ENCODE measurements at places on chromosomes 12 and 14.

GRCh38 chr12:115295886-115296285 is 611.9 kb upstream of the TBX3 start:
- no peak for DNase-seq

DNA sequence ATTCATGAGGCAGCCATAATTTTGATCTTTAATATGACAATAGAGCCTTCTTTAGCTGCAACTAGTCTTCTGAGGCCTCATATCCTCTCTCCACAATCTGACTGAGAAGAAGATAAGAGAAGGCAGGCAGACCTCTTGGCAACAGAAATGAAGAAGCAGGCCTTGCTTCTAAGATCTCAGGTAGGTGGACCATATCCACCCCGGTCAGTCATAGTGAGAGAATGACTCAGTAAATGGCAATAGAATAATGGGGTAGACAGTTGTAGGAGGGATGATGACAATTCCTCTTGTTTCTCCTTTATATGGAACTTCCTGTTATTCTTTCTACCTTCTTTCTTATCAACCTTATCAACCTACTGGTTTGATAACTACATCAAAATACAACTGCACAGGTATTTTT is 246.7 kb upstream of the G2E3 start:
- DNase-seq = no peak

GRCh38 chr14:84937449-84937848 is 592.5 kb upstream of the FLRT2 start:
- DNase-seq = no peak

GRCh38 chr12:77813558-77813957 is 17.1 kb upstream of the NAV3 start:
- no peak for DNase-seq

- DNase-seq = no peak
Measured at GRCh38 chr14:100879782-100880181, 23.7 kb downstream of the RTL1 start.

- no peak for DNase-seq
Measured at GRCh38 chr14:33254861-33255395, 316.2 kb downstream of the NPAS3 start.

DNA sequence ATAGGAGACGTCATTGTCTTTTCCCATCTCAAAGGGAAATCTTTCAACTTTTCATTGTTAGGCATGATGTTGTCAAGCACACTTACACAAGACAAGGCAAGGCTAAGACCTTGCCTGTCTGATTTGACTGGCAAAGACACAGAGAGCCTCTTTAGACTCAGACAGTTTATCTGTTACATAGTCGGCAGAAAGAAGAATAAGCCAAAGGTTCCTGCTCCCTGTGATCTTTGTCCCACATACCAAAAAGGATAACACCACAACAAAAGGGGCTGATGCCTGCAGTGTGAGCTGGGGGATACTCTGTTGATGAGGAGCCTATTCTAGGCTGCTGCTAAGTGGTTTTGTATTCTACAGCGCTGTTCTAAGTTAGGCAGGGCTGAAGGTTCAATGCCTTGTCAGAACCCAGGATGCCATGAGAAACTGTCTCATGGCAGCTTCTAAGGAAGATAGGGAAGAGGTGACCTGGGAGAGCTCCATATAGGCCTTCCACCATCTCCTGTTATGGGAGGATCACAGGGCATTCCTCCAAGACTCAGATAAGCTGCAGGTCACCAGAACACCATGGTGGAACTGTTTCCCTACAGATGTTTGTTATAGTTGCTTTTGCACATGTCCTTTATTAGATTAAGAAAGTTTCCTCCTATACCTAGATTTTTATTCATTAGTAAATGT is 12.7 kb downstream of the ERC1 start:
- no peak for DNase-seq

GRCh38 chr14:102957222-102957621 is 34.8 kb downstream of the AMN start:
- no peak for DNase-seq

GRCh38 chr12:65963862-65964240 is 139.6 kb downstream of the HMGA2 start:
- no peak for DNase-seq

DNA sequence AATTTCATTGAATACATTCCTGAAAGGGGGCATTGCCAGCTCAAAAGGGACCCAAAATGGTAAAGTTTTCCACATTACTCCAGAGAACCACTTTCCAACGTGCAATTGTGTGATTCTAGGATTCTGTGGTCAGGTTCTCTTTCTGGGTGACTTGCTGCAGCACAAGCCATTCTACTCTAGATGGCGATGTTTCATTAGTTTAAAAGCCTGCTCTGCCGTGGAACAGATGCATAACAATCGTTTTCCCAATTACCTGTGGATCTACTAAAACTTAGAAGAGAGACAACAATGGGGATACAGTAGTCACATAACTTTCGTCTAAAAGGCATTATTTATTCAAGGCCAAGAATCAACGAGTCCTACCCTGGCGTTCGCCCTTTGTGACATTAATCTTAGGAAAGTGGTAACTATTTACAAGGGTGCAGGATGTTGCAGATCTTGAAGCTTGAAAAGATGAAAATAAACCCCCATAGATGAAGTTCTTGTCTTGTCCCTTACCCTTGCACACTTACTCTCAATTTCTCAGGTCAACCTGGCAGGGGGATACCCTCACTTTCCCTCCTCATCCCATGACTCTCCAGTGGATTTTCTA is 400.9 kb downstream of the SNAPC1 start:
- no peak for DNase-seq

GRCh38 chr14:50906326-50907065 is 34.6 kb downstream of the ABHD12B start:
- no peak for DNase-seq

DNA sequence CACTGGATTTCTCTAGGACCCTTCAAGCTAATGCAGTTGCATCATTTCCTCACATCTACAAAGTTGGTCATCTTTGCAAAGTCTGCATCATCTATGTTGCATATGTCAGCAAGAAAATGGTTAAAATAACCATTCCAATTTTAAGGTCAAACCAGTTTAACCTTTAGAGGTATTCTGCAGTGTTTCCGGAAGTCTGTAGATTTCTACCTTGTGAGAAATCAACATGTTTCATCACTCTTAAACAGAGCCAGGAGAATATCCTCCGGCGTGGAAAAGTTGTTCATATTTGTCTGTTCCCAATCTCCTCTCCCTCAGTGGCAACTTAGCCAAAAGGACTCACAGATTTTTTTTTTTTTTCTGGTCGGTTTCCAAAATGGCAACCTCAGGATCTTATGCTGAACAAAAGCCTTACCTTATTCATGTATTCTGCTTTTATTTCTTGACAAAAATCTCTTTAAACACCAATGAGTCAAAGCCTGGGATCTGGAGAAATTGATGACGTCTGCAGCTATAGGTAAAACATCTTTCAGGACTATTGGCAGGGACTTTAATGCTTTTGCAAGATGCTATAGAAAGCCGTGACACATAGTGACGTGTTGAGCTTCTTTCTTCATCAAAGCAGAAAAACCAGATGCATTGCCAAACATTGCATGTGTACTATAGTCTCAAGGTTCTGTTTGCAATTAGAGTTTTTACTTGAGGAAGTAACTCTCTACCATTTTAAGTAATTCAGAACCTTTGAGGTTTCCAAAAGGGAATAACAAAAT is 16.0 kb upstream of the CDK17 start:
- no peak for DNase-seq

DNA sequence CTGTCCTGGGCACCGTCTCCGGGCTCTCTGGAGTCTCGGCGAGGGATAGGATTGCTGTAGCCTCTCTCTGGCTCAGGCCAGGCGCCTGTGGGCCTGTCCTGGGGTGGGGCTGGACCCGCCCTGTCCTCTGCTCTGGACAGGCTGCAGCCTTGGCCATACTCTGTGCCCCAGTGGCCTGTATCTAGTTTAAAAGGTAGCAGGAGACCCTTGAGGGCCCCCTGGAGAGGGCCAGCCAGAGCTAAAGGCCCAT is 1.8 kb downstream of the KIF26A start:
- no peak for DNase-seq

- DNase-seq = no peak
Measured at GRCh38 chr12:57011438-57012424, 4.6 kb downstream of the TAC3 start.

DNA sequence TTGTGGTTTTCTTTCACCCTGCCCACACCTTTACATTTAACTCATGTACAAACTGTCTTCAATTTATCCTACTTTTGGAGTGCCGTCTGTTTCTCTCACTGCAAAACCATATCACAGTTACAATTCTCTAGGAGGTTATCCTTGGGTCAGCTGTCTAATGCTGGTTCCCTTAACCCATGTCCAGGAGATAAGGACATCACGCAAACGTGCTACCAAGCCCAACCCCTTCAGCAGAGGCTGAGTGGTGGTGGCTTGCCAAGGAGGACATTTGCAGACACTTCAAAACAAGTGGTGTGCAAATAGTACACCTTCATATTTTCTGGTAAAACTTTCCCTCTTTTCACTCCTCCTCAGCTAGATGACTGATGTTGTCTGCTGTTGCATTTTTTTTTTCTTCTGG is 167.9 kb downstream of the PAX9 start:
- DNase-seq = no peak

DNA sequence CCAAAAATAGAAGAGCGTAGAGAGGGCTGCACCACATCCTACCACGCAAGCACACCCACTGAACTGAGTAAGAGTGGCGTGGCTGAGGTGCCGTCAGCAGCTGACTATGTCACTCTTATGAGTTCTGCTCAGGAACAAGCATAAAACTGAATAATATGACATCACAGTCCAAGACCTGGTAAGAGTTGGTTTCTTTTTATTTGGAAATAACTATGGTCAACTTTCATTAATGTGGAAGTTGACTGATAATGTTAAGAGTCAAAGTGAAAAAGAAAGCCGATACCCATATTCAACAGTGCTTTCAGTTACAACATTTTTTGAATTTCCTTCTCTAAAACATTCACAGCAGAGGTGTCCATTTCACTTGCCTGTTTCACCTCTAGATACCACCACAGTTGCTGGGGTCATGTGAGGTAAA is 44.6 kb downstream of the GNS start:
- no peak for DNase-seq

DNA sequence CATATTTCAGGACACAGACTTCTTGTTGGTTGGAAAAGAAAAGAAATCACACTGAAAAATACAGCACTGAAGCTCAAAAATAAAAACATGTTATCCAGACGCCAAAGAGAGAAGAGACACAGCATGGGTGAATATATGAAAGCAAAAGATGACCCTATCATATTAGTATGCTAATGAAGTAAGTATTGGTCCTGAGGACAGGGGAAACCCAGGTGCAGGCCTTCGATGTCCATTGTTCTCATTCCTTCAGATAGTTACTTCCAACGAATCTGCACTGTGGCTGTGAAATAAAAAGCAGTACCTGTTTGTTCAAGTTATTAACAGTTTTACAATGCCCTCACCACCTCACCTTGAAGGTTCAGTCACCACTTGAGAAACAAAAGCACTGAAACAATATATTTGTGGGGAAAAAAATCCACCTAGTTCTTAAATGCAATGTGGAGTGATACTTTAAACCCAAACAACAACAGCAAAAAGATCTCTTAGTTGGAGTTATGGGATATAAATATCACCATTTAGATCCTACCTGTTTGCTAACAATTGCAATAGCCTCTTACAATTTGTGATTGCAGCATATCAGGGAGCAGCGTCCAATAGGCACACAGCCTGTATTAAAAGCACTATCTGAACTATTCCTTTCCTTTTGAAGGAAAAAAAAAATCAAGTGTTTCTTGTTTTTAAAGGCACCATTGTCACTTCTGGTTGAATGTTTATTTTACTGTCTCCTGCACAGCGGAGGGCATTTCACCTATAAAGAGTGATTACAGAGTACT is 188.1 kb downstream of the BCAT1 start:
- DNase-seq = no peak

DNA sequence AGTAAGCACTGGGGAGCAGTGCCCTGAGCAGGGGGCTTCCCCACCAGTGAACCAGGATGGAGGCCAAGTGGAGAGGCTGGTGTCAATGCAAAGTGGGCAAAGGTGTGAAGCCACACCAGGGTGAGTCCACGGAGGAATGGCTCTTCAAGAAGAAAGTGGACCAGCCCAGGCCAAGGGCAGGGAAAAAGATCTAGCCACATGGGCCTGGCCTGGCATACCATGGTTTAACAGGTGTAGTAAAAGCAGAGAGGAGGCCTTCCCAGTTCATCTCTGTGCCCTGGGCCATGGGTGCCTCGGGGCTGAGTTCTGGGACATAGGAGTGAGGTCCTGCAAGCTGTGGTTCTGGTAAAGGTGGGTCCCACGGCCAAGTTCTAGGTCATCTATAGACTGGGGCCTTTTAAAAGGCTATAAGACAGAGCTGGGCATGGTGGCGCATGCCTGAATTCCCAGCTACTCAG is 153.4 kb downstream of the DPF3 start:
- DNase-seq = no peak

Measured in stimulated activated CD4-positive, alpha-beta T cell treated with anti-CD3 and anti-CD28 coated beads, TNF-alpha, amount 100 ng/mL, for 24 hours (primary cell).